NCI-H1694 treated with DMSO at 0.1 percent for 48 hours (cell line): ENCODE measurements at places on chromosomes 4 and X.

- no peak for DNase-seq
Observed at GRCh38 chrX:48498374-48498809, 10.4 kb upstream of the PORCN start.

- no peak for DNase-seq
Observed at GRCh38 chrX:20248592-20249192, 18.0 kb downstream of the RPS6KA3 start.

DNA sequence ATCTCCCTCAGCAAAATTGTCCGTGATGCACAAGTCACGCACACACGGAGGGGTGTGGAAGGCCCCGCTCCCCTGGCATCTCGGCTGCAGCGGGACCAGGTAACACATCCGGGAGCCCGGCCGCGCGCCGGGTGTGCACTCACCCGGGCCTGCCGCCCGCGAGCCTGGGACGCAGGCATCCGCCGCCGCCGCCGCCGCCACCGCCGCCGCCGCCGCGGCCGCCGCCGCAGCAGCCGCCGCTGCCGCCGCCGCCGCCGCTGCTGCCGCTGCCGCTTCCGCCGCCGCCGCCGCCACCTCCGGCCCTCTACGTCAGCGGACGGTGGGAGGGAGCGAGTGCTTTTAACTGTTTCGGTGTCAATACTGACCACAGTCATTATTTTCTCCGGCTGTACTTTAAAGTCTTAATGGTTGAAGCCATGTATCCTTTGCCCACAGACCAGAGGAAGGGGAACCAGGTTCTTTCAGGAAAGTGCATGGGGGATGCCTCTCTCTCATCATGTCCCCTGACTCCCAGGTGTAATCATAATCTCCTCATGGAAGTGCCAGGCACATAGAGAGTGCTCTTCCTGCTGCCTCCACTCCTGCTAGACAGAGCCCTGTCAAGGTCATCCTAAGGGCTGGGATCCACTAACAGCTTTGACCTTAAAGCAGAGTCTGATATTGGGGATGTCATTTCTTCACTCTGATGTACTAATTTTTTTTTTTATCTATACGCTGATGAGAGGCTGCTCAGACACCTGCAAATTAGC, 38.0 kb downstream of the MAGEE2 start:
- DNase-seq, result no peak

- no peak for DNase-seq
Observed at GRCh38 chr4:107094332-107094731, 58.2 kb upstream of the DKK2 start.

GRCh38 chr4:100882661-100883060, 364.8 kb upstream of the EMCN start:
- DNase-seq, result no peak
